ENCODE measurements at places on chromosomes 3 and 15. TPM values are rescaled to one million over a fixed set of nuclear protein-coding genes. Genes with fewer than 3 reads are reported as not detected.

GOLGA8J gene
- polyA plus RNA-seq: 0.59 TPM

ZNF620 gene
- 11.3 TPM for polyA plus RNA-seq

CD80 gene
- polyA plus RNA-seq: 0.12 TPM

DNA sequence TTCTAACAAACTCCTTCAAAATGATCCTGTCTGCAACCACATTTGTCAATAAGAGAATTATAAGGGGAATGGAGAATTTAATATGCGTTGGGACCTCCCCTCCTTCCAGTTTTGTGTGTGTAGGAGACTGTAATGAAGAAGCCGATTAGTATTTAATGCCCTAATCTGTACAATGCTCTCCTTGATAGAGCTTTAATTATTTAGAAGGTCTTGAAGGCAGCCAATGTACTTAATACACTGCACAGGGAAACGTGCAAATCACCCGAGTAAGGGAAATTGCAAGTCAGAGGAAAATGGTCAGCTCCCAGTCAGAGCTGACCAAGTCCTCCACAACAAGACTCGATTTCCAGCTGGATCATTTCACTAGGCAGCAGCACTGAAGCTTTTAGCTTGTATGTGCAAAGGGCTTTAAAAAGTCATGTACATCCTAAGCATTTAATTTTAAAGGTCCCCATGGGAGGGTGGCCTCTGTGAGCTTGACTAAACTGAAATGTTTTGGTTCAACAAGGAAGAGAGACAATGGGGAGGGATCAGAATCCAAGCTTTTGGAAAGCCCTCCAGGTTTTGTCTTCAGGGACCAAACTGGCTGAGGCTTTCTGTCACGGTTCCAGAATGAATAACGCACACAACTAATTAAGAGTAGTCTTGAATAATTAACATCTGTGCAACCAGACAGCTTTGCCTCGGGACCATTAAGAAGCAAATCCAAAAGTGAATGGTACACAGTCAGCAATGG is 159.8 kb upstream of the MITF start:
- peak; percentile 62 for DNase-seq

GRCh38 chr3:31550452-31551251 is 17.9 kb downstream of the STT3B start:
- DNase-seq: no peak
